ENCODE measurements at places on chromosomes 16 and 17.
A peak's percentile ranks its signal among the peaks of the same experiment; 100 is the strongest.

GRCh38 chr16:58016840-58017446, 8.6 kb upstream of the MMP15 start:
- peak; percentile 81 for DNase-seq

GRCh38 chr16:30131869-30132475, 9.0 kb upstream of the MAPK3 start:
- DNase-seq: no peak

DNA sequence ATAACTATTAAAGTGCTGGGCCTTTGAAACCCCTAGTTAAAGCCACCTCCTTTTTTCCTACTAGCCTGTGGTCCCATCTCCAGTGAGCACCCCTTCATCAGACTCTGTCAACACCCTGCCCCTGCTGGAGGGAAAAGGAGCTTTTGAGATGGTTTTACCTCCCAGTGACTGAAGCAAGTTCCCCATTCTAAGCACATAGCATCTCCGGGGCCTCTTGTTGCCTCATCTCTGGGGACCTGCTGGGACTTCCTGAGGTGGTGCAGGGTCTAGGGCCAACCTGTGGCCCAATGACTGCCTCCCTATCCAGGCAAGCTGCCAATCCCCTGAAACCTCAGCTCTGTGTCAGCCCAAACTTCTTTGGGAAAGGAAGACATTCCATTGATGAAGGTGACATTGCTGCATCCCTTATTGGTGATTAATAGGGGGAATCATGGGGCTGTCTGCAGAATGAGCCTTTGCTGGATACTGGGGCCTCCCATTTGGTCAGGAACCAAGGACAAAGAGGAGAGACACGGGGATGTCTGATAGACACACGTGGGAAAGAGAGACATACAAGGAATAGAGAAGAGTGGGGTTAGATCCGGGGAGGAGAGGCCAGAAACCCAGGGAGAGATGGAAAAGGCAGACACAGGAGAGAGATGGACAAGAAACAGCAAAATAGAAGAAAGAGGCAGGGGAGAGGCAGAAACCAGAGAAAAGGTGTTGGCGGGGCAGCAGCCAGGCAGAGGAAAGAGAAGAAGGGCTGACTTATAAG, 2.4 kb downstream of the C1QL1 start:
- no peak for DNase-seq

GRCh38 chr16:78246559-78246958, 147.1 kb downstream of the WWOX start:
- DNase-seq: no peak

DNA sequence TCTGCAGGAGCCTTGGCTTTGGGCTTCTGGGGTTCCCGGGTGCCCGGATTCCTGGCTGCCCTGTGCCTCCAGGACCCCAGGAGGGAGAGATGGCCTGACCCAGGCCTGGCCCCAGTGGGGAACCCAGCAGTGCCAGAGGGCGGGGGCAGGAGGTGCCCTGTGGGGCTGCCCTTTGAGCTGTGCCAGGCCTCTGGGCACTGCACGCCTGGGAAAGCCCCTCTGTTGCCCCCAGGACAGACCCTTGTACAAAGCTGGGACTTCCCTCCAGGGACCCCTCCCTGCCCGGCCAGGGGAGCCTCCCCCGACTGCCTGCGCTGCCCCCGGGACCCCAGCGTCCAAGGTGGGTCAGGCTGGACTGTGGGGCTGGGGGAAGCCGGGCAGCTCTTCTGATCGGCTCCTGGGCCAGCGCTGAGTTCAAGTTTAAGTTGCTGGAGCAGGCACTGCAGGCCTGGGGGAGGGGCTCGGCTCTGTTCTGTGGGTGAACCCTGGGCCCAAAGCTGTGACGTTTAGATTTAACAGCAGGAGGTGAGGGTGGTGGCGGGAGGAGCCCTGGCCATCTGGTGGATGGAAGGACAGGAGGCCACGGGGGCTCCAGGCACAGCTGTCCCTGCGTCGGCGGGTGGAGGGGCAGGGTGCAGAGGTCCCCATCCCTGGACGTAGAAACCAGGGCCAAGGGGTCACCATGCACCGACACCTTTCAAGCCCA, 27.6 kb upstream of the C1QTNF8 start:
- no peak for DNase-seq

DNA sequence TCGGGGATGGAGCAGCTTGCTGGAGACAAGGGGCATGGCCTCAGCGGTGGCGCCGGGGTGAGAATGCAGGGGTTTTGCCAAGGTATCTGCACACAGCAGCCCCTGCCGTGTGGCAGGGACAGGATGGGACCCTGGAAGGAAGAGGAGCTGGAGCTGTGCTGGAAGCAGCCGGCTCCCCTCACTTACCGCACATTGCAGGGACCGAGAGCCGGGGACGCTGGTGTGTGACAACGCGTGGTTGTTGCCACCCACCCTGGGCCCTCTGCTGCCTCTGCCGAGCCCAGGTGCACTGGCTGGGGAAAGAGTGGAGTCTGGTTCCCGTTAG, 3.0 kb downstream of the NUBP2 start:
- DNase-seq: no peak

DNA sequence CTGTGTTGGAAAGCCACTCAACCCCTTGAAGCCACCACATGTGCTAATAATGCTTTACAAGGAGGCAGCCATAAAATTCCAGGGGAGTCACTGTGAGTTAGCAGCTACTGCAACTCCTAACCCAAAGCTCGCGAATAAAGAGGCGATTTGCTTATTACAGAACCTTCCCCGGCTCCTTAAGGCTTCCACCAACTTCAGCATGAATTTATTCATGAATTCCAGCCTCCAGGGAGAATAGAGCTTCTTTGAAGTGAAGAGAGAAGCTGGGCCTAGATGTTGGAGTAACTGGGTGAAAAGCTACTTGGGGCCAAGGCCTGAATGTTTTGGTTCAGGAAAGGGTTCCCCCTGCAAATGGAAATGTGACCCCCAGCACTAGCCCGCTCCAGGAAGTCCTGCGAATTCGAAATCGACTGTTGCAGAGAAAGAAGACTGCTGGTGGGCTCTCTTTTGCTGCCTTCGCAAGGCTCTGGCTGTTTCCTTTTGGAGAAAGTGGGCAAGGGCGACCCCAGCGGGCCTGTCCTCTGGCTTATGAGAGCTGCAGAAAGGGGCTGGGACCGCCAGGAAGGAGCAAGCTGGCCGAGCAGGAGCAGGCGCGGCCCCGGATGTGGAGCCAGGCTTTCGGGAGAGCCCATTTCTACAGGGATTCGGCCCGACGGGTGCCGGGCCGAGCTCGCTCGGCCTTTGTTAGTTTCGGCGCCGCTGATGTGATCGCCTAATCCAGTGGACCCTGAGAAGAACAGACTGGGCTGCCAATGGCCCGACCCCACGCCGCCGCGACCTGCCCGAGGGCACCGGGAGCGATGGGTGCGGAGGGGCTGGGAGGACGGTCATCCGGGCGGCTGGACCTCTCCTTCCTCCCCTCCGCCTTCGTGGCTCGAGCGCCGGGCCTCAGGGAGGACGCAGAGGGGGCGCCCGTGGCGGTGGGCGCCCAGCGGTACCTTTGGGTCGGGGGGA, 7.6 kb downstream of the CBX8 start:
- DNase-seq: no peak

Measured in cerebellar cortex (tissue), 1 donor.